ENCODE measurements at places on chromosomes 5 and 9.

- no peak for DNase-seq
These were observed 207.2 kb downstream of the ADAMTS12 start for GRCh38 chr5:33684496-33685159.

- DNase-seq: no peak
These were observed 211.9 kb upstream of the IRX4 start for GRCh38 chr5:2094616-2094995.

GRCh38 chr5:177442066-177442826 is 4.4 kb upstream of the PRR7 start:
- no peak for DNase-seq

DNA sequence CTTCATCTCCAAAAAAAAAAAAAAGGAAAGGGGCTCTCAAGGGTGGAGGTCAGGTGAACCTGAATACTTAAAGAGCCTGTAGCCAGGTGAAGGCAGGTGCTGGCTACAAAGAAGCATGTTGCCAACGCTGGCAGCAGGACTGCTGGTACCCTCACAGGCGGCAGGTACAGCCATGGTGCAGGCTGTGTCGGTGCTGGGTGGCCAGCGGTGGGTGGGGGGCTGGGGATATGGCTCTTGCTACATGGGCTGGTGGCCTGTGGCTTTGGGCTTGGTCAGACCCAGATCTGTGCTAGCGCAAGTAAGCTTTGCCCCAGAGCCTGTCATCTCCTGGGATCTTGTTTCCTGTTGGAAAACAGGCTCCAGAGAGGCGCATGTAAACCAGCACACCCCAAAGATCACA is 86.3 kb upstream of the PHYKPL start:
- no peak for DNase-seq

GRCh38 chr9:82024908-82025307 is 36.3 kb downstream of the SPATA31D1 start:
- no peak for DNase-seq

GRCh38 chr5:175623088-175623487 is 34.8 kb upstream of the HRH2 start:
- DNase-seq: no peak

DNA sequence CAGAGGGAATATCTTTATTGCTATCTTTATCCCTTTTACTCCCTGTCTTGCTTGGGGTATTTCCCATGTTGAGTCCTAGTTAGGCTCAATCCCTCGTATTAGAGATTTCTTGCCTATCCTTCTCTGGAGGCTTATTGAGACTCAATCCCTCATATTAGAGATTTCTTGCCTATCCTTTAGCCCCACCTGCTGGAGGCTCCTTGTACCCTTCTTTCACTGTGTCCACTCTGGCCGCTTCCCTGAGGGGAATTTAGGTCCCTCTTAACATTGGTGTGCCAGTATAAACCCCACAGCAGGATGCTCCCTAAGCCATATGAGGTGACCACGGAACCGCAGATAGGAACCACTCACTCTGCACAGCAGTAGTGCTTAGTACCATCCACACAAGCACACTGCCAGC is 110.7 kb upstream of the MAMDC2 start:
- DNase-seq: no peak

DNA sequence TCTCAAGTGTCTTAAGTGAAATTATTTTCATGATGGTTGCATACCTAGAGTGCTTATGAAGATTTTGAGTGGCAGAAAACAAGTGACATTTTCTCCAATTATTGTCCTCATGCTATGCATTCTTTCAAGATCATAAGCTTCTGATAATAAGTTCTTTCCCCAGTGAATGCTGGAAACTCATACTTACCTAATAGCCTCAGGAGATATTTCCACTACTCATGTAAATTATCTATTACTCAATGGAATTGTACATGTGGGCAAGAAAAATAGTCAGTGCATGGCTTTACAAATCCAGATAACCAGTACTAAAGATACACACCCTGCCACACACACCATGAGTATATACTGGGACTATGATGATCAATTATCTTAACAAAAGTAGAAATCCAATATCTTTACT is 1219.4 kb upstream of the C9orf72 start:
- peak; percentile 14 for DNase-seq

All from retinal pigment epithelial cell (primary cell).